ENCODE measurements at places on chromosomes 4 and X. TPM values are rescaled to one million over a fixed set of nuclear protein-coding genes. Genes with fewer than 3 reads are reported as not detected.

- no peak for DNase-seq
Observed at GRCh38 chrX:147191361-147191760, 376.8 kb upstream of the CXorf51A start.

DNA sequence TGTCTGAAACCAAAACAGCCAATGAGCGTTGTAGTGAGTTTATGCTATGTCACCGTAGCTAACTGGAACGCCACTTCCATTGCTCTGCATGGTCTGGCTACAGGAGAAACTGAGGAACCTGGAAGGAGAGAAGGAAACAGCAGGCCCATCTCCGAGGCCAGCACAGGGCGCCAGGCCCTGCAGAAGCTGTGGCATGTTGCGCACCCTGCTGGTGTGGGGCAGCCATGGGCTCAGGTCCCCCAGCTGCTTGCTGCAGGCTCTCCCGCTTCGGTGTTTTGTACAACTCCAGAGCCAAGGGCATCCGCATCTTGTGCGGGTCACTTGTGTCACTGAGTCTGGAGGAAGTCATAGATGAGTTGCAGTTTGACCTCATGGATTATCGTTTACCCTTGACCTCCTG lies 89.2 kb downstream of the AFAP1 start:
- no peak for DNase-seq

- peak; percentile 62 for DNase-seq
Observed at GRCh38 chr4:173807347-173807746, 277.3 kb upstream of the HAND2 start.

DNA sequence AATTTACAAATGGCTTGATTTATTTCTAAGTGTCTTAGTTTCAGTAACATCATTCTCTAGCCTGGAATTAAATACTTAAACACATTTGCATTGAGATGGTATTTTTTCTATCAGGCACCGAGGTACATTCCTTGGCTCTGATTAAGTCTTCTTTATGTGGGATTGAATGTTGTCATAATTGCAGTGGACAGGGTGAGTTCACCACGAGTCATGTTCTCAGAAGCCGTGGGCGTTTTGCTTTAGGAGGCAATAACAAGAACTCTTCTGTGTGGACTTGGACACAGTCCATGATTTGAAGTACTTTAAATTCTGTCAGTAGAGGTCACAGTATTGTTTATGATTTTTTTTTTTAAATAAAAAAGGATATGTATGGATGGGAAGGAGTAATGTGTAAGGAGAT lies 57.1 kb upstream of the EFHC2 start:
- no peak for DNase-seq

CD38 gene
- 0.97 TPM for total RNA-seq

GRCh38 chrX:65596270-65597034 lies 61.9 kb upstream of the LAS1L start:
- DNase-seq: no peak

RBM46 gene
- total RNA-seq: not detected

CT45A10 gene
- not detected for total RNA-seq

- DNase-seq: no peak
Observed at GRCh38 chr4:55445921-55446577, 50.3 kb downstream of the TMEM165 start.

- DNase-seq: no peak
Observed at GRCh38 chrX:74179990-74180389, 124.0 kb upstream of the ZCCHC13 start.

DNA sequence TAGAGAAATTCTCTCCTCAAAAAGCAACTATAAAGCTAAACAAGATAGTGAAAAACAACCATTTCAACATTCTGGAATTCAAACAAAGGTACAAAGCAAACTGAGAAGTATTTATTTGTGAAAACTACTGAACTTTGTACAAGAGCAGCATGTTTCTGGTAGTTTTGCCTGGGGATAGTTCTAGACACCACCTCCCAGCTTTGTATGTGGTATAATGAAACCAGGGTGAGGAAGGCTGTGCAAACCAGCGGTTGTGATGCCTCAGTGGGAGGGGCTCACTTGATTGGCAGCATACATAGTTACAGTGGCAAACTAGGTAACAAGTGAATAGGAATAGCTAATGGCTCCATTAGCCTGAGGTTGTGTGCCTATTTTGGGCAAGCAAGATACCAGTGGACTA lies 18.6 kb upstream of the FRMD7 start:
- DNase-seq: no peak

All from ovary (tissue), 10 donors.